BE2C (cell line): ENCODE measurements at places on chromosomes 7 and 10.

DNA sequence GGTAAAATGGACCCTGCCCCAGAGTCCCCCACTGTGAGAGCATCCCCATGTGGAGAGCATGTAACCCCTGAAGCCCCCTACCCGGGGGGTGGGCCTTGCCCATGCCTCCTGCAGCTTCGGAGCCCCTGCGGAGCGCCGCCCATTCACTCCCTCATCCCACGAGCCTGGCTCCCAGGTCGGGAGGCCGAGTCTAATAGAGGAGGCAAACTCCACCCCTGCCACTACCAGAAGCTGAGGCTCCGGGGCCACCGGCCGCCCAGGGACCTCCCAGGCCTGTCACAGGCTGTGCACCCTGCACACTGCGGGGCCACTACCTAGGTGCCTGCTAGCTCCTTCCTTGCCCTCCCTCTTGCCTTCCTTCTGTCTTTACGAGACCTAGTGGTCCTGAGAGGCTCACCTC is 17.4 kb downstream of the WDR86 start:
- no peak for DNase-seq

- no peak for DNase-seq
Measured at GRCh38 chr7:8939446-8939845, 506.0 kb downstream of the NXPH1 start.

- no peak for DNase-seq
Measured at GRCh38 chr10:28788252-28788651, 110.9 kb downstream of the BAMBI start.

DNA sequence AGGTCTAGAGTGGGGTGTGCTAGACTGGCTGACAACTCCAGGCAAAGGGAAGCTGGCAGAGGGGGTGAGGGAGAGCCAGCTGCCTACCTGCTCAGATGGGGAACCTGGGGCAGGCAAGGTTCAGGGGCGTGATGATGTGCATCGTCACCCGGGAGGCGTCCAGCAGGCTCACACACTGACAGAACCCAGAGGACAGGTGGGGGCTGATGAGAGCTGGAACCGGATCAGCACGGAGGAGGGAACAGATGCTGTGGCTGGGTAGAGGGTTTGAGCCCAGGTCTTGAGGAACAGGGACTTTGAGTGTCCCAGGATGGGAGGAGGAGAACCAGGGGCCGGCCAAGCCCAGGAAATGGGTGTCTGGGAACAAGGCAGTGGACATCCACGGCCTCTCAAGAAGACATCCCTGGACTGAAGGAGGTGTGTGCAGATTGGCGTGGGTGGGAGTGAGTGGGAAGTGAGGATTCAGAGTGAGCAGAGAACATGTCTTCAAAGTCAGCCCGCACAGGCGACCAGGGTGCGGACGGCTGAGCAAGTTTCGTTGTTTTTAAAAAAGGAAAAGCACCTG is 3.9 kb downstream of the RASGEF1A start:
- DNase-seq, result no peak

DNA sequence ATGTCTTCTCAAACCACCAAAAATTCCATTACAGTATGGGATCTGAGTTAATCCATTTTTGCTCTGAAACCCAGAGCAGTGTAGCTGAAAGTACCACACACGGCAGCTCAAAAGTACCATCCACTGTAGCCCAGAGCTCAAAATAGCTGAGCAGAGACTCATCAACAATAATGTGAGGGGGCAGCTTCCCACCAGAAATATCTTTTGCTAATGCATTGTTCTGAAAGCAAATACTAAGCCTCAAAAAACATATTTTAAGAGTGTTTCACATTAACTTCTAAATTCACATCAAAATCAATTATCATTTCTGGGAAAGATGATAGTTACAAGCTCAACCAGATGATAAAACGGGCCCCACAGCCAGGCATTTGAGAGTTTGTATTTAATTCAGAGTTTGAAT is 73.7 kb downstream of the ABLIM1 start:
- no peak for DNase-seq

DNA sequence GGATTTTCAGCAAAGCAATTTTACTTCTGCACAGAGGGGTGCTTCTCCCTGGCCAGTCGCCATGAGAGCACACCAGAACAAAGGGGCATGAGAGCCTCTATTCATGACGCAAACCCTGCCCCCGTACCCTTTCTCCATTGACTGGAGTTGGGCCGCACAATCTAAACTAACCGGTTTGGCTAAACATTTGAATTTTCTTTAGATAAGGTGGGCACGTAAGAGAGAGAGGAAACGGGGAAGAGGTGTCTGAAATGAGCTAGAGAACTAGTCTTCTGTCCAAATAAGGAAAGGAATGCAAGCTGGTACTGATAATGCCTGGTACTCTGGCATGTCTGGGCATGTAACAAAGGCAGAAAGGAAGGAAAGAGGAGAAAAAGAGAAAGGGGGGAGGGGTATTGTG is 13.2 kb upstream of the SCIN start:
- no peak for DNase-seq

DNA sequence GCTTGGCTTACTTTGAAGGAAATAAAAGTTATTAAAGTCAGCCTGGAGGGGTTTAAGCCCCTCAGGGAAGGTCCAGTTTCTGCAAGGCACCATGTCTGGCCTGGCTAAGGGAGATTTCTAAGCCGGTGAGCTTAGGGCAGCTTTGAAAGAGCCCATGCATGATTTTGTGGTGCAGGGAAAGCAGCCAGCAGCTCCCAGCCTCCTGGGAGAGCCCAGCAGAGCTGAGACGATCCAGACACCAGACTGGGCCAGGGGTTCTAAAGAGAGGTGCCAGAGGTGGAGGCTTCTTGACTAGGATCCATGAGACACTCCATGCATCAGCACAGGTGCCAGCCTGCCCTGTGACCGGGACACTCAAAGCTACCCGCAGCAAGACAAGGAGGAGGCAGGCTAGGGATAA is 59.6 kb upstream of the MKX start:
- no peak for DNase-seq

DNA sequence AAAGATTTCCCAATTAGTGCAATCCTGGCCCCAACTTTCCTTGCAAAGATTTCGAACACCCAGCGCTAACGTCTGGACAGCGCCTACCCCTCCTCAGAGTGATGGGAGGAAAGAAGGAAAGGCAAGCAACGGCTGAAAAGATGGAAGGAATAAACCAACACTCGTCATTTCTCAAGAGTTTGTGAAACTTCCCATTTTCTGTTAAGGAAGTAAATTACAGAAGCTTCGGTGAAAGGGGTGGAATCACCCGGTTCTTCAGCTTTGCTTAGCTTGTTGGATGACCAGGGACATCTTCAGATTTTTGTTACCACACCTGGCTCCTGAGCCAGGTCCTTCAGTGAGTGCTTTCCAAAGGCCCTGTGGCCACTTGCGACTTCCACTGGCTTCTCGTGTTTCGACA is 313.1 kb downstream of the SKIDA1 start:
- DNase-seq, result no peak

GRCh38 chr10:7488418-7488829 is 77.6 kb upstream of the SFMBT2 start:
- peak; percentile 27 for DNase-seq

DNA sequence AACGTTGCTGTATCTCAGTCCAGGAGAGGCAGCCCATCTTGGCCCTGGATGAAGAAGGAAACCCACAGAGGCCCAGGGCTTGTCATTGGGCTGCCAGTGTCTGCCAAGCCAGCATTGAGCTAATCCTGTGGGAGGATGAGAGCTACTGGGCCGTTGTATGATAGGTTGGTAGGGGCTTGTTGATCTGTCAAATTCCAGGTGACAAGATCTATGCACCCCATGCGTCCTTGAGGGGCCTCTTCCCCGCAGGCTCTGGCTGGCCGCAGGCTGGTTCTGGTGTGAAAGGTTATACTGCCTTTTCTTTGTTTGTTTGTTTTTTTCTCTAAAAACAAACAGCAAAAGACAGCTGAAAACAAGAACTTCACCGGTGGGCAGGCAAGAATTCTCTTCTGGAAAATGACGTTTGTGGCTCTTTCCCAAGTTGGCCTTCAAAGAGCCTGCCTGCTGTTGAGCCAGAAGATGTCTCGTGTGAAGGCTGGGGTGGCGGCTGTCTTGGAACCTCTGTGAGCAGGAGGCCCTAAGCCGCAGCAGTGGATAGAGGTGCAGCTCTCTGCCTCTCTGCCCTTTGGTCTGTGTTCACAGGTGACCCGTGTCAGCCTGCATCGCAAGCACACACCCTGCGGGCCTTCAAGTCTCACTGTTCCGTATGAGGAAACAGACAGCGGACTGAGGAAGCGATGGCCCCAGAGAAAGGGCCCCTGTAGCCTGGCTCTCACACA is 23.3 kb downstream of the CYP17A1 start:
- DNase-seq, result no peak

DNA sequence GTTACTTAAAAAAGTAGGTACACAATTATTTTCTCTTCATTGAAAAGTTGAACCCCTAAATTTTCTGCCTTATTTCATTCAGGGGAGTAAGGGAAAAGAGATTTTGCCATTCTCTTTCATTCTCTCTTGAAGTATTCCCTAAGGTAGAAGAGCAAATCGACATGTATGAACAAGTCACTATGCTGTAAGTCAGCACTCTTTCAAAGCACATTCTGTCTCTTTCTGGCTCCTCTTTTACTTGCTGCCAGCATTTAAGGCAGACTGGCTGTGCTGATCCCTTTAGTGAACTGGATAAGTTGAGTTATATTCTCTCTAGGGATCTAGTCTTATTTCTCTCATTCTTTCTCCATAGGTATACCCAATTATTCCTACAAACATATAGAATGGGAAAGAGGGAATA is 222.3 kb upstream of the ZWINT start:
- no peak for DNase-seq

GRCh38 chr10:5078547-5079180 is 15.6 kb upstream of the AKR1C3 start:
- DNase-seq, result no peak
